Keratinocyte (primary cell): ENCODE measurements at places on chromosomes 3 and 15.

- no peak for DNase-seq
These were observed 19.5 kb downstream of the MRAS start for GRCh38 chr3:138367911-138368310.

DNA sequence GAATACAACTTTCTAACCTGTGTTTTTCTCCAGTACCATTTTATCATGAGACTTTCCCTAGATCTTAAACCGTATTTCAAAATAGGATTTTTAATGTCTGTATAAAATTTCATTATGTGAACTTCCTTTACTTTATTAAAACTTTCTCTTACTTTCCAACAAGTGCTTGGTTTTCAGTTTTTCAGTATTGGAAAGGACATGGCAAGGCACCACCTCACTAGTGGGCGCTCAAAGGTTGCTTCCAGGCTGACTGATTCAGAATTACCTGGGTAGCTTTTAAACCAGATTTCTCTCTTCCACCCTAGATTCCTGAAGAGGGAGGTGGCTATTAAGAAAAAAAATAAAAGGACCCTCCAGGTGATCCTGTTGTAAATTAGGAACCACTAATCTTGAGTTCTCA lies 236.6 kb downstream of the SOX2 start:
- no peak for DNase-seq

- no peak for DNase-seq
These were observed 200.7 kb downstream of the KCNH8 start for GRCh38 chr3:19348941-19349564.

- no peak for DNase-seq
These were observed 50.0 kb downstream of the ROPN1B start for GRCh38 chr3:126018995-126019394.

DNA sequence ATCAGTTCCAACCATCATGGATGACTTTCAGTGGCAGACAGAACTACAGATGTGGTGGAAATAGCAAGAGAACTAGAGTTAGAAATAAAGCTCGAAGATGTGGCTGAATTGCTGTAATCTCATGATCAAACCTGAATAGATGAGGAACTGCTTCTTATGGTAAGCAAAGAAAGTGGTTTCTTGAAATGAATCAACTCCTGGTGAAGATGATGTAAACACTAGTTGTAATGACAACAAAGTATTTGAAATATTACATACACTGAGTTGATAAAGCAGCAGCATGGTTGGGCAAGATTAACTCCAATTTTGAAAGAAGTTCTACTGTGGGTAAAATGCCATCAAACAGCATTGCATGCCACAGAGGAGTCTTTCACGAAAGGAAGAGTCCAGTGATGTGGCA lies 131.7 kb upstream of the FAM3D start:
- DNase-seq = no peak

- no peak for DNase-seq
These were observed 29.9 kb downstream of the SLC49A4 start for GRCh38 chr3:122824465-122825381.

DNA sequence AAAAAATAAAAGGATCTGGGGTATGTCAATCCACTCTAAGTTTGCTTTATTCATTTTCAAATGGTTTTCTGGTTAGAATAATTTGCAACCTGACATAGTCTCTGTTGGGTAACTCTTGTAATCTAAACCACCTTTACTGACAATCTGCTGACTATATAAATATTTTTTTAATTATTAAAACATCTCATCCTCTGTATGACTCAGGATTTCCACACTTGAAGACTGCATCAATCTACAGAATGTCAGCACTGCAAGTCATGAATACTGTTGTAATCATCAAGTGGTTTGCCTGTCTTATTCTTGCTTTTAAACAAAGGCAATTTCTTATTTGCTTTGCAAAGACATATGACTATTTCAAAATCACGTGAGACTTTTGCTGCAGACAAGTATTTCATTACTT lies 42.1 kb downstream of the VGLL3 start:
- DNase-seq = no peak

- no peak for DNase-seq
These were observed 44.8 kb downstream of the POLR2M start for GRCh38 chr15:57751177-57751800.

- no peak for DNase-seq
These were observed 38.8 kb downstream of the AKAP13 start for GRCh38 chr15:85419161-85419560.

GRCh38 chr3:58963928-58964503 lies 85.8 kb downstream of the CFAP20DC start:
- no peak for DNase-seq

GRCh38 chr3:122576174-122576940 lies 1.1 kb upstream of the PARP15 start:
- DNase-seq = no peak

DNA sequence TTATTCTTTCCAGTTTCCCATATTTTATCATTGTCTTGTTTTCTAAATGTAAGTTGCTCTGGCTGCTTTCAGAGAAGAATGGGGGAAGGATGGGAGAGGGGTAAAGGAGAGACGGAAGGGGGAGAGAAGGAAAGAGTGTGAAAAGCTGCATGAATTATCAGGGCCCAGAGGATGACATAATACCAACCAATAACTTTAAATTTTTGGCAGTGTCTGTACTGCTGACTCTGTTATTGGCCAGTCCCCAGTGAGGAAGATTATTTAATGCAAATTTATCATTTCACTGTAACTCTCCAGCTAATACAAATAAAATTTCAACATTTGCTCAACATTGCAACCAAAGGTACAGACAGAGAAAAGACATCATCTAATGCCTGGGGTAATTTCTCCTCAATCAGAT lies 551.7 kb upstream of the CFAP20DC start:
- no peak for DNase-seq

DNA sequence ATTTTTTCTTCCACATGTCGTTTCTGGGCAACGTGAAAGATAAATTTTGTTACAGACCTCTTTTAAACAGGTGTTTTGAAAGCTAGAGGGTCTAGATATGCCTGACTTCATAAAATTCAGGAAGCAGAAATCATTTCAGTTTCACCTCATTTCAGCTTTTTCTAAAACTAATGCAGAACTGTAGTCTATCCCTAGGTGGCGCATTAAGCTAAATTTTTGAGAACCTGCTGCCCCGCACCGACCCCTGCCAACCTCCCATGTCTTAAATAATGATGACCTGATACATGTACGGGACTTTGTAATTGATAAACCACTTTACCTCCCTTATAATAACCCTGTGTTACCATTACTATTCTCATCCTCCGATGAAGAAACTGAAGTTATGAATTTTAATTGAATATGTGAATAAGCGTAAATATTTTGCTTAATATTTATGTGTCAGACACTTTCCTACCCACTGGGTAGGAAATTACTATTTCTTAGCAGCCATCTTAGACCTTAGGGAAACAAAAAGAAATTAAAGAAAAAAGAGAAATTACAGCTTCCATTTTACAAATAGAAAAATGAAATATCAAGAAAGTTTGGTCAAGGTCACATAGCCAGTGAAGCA lies 78.7 kb upstream of the GCNT3 start:
- no peak for DNase-seq

GRCh38 chr15:88241461-88241860 lies 15.1 kb downstream of the NTRK3 start:
- DNase-seq = no peak

- DNase-seq = no peak
These were observed 29.9 kb downstream of the MKRN3 start for GRCh38 chr15:23595368-23595767.

DNA sequence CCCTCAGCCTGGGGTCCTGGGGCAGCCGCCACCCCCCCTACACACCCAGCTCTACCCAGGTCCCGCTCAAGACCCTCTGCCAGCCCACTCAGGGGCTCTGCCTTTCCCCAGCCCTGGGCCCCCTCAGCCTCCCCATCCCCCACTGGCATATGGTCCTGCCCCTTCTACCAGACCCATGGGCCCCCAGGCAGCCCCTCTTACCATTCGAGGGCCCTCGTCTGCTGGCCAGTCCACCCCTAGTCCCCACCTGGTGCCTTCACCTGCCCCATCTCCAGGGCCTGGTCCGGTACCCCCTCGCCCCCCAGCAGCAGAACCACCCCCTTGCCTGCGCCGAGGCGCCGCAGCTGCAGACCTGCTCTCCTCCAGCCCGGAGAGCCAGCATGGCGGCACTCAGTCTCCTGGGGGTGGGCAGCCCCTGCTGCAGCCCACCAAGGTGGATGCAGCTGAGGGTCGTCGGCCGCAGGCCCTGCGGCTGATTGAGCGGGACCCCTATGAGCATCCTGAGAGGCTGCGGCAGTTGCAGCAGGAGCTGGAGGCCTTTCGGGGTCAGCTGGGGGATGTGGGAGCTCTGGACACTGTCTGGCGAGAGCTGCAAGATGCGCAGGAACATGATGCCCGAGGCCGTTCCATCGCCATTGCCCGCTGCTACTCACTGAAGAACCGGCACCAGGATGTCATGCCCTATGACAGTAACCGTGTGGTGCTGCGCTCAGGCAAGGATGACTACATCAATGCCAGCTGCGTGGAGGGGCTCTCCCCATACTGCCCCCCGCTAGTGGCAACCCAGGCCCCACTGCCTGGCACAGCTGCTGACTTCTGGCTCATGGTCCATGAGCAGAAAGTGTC lies 30.2 kb downstream of the PTPN23 start:
- DNase-seq = no peak

DNA sequence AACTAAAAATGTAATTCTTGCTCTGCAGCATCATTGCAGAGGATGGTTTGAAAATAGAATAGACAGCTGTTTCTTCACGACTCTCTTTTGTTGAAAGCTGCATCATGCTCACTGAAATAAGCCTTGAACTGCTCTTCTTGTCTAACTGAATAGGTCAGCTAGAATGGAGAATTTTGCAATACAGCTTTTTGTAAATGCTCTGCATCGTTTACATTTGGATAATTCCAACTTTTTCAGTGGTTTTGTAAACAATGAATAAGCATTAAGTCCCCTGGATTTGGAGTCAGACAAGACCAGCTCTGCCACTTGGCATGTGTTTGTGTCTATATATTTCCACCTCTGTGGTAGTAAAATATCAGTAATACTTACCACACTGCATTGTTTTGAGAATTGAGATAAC lies 95.2 kb downstream of the PLSCR2 start:
- no peak for DNase-seq

DNA sequence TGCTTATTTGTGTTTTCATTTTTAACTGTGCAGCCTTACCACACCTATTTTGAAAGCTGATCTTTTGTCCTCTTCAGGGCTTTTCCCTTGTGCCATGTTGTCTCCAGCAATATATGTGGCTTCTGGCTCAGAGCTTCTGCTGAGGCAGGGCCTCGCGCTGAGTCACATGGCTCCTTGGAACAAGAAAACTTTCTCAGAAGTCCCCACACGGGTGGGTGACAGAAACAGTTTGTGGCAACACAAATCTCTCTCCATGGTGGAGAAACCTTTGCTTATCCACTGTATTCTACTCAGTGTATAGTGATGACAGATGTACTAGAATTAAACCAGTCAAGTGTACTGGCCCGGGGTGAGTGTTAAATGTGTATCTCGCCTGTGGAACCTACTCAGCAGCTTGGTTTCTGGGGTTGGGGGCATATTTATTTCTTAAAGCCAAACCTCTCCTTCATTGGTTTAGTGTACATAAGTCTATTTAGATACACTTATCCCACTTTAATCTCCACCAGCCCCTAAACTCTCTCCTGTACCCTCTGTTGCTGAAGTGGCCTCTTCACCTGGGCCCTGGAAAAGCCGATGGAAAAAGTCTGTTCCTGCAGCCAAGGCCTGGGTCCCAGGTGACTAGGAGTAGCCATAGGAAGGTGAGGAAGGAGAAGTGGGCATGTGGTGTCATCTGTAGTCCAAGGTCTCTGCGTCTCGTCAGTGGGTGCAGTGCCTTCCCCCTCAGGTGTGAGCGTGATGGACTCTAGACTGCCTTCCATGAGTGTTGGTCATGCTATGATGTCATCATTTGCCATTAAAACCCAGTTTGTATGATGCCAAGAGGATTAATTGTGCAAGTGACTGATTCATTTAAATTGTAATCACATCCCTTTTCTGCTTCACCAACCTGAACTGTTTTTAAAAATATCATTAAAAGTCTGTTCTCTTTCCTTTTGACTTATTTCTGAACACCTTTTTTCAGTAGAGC lies 3.2 kb upstream of the FBXL22 start:
- DNase-seq = no peak

DNA sequence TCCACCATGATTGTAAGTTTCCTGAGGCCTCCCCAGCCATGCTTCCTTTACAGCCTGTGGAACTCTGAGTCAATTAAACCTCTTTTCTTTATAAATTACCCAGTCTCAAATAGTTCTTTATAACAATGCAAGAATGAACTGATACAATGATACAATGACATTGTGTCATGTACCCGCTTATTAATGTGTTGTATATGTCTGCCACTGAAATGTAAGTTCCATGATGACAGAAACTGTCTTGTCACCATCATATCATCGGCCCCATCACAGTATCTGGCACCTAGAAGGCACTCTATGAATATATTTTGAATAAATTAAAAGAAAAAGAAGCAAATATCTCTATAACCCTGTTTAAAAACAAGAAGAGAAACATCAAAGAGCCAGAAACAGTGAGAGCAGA lies 29.6 kb downstream of the FEZF2 start:
- DNase-seq = no peak

GRCh38 chr3:29335438-29335837 lies 54.6 kb downstream of the RBMS3 start:
- DNase-seq = no peak

DNA sequence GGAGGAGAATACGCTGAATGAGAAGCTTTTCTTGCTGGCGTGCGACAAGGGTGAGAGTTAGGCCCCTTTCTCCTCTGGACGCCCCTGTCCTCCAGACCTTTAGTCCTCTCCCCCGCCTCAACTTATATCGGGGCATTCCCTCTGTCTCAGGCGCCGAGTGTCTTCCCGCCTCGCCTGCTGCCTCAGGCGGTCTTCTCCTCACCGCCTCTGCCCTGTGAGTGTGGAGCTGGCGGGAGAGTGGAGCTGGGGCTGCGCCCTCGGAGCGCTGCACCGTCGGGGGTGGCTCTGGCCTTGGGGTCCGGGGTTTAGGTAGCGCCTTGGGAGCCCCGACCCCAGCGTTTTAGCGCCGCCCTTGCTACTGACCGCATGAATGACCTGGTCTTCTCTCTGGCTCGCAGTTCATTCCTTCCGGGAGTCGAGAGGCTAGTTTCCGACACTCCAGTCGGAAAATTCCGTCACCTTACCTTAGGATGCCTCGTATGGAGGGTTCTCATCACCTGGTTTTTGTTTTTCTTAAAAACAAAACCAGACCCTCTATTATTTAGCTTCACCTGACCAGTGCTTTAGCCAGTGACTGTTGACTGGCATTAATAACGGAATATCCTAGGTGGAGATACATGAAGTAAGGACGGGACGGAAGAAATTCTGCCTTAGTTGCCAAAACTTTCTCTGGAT lies 985 bp downstream of the TRPC1 start:
- no peak for DNase-seq

DNA sequence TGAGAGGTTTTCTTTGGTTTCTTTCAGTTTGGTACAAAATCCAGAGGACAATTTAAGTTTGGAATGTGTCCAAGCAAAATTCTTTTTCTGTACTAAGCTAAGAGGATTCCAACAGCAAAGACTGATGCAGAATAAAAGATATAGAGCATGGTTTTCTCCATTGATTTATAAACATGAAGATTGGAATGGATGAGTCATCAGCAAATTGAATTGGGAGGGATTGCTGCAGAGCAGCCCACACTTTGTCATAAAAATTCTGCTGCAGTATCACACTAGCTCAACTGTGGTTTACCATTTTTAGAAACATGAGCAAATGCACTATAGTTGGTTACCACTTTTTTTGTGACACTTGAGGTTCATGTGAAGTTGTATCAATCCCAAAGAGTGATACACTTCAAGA lies 16.1 kb upstream of the LARP6 start:
- no peak for DNase-seq
